A375 (cell line): ENCODE measurements at places on chromosomes 5 and 9. TPM values are rescaled to one million over a fixed set of nuclear protein-coding genes. Genes with fewer than 3 reads are reported as not detected.

Gene ZDHHC11
- total RNA-seq = 15.5 and 16.0 TPM in 2 replicates

Gene TMED9
- 79.3 and 92.8 TPM in 2 replicates for total RNA-seq

Gene NME5
- not detected in 2 replicates for total RNA-seq

Gene ADCY2
- 0.69 TPM in 1 of 2 replicates, not detected in the other for total RNA-seq

Gene CCL21
- total RNA-seq = not detected in 2 replicates

Gene IFT74
- 23.2 and 26.1 TPM in 2 replicates for total RNA-seq

Gene NUTM2F
- not detected in 2 replicates for total RNA-seq

Gene SLC25A51
- 19.2 and 21.4 TPM in 2 replicates for total RNA-seq

Gene ENHO
- not detected in 2 replicates for total RNA-seq

Gene GRM6
- not detected in 2 replicates for total RNA-seq

Gene PNPLA7
- total RNA-seq = 1.3 and 1.8 TPM in 2 replicates

Gene FOXD4L6
- total RNA-seq = 0.05 TPM in 1 of 2 replicates, not detected in the other

Gene RBM18
- 8.7 and 11.7 TPM in 2 replicates for total RNA-seq

Gene NAIP
- total RNA-seq = 3.3 and 4.9 TPM in 2 replicates

Gene FAM221B
- total RNA-seq = not detected in 2 replicates

Gene TMOD1
- total RNA-seq = 0.04 TPM in 1 of 2 replicates, not detected in the other

Gene PCDHA13
- total RNA-seq = 1.3 and 1.4 TPM in 2 replicates

Gene SLC6A18
- total RNA-seq = not detected in 2 replicates

Gene SLC6A3
- not detected in 2 replicates for total RNA-seq

Gene TRAPPC13
- total RNA-seq = 26.9 and 29.8 TPM in 2 replicates

Gene SPZ1
- not detected in 2 replicates for total RNA-seq

Gene PRDM9
- 0.29 and 0.41 TPM in 2 replicates for total RNA-seq

Gene SV2C
- not detected in 2 replicates for total RNA-seq

Gene PROB1
- 0.79 and 1.1 TPM in 2 replicates for total RNA-seq

Gene CFAP77
- 0.26 TPM in 1 of 2 replicates, not detected in the other for total RNA-seq

Gene CDH12
- total RNA-seq = 29.0 and 31.6 TPM in 2 replicates

Gene LYRM7
- total RNA-seq = 8.0 and 8.1 TPM in 2 replicates

Gene MEIKIN
- total RNA-seq = not detected in 2 replicates

Gene NPR3
- 0.40 TPM in 1 of 2 replicates, not detected in the other for total RNA-seq

Gene INSYN2B
- total RNA-seq = 0.53 and 1.2 TPM in 2 replicates

Gene CCDC192
- total RNA-seq = 0.27 TPM in 1 of 2 replicates, not detected in the other

Gene CDC37L1
- 24.1 and 31.4 TPM in 2 replicates for total RNA-seq

Gene SLC27A6
- total RNA-seq = 0.16 and 0.26 TPM in 2 replicates

Gene NAA35
- total RNA-seq = 20.4 and 26.9 TPM in 2 replicates

Gene TMC1
- total RNA-seq = 0.19 and 0.29 TPM in 2 replicates

Gene CSF1R
- total RNA-seq = 0.08 TPM in 1 of 2 replicates, not detected in the other

Gene CRAT
- 21.2 and 31.1 TPM in 2 replicates for total RNA-seq

Gene OR1J2
- total RNA-seq = 0.49 TPM in 1 of 2 replicates, not detected in the other

Gene NFIL3
- total RNA-seq = 6.4 and 6.9 TPM in 2 replicates

Gene OR2Y1
- not detected in 2 replicates for total RNA-seq

Gene SPATA31D3
- total RNA-seq = not detected in 2 replicates

Gene TBC1D9B
- 39.6 and 44.9 TPM in 2 replicates for total RNA-seq

Gene SLC25A2
- 0.19 TPM in 1 of 2 replicates, not detected in the other for total RNA-seq

Gene C9
- not detected in 2 replicates for total RNA-seq

Gene TEX48
- not detected in 2 replicates for total RNA-seq

Gene FREM1
- total RNA-seq = 2.0 and 2.9 TPM in 2 replicates

Gene ANP32B
- total RNA-seq = 48.0 and 61.6 TPM in 2 replicates

Gene MLANA
- total RNA-seq = not detected in 2 replicates

Gene MARCOL
- total RNA-seq = not detected in 2 replicates

Gene SPINK5
- total RNA-seq = not detected in 2 replicates

Gene FAM169A
- total RNA-seq = 12.4 and 13.1 TPM in 2 replicates

Gene ANKS6
- total RNA-seq = 35.4 and 47.4 TPM in 2 replicates

Gene MCC
- 6.3 and 8.7 TPM in 2 replicates for total RNA-seq

Gene CLIC3
- total RNA-seq = 0.19 TPM in 1 of 2 replicates, not detected in the other

Gene TMCO6
- total RNA-seq = 22.0 and 35.5 TPM in 2 replicates

Gene LRRC70
- 0.11 and 0.69 TPM in 2 replicates for total RNA-seq

Gene IL7R
- 7.3 and 8.3 TPM in 2 replicates for total RNA-seq

Gene OR1Q1
- total RNA-seq = not detected in 2 replicates

Gene DMGDH
- total RNA-seq = not detected in 2 replicates
